ENCODE measurements at places on chromosomes 3 and 15.

DNA sequence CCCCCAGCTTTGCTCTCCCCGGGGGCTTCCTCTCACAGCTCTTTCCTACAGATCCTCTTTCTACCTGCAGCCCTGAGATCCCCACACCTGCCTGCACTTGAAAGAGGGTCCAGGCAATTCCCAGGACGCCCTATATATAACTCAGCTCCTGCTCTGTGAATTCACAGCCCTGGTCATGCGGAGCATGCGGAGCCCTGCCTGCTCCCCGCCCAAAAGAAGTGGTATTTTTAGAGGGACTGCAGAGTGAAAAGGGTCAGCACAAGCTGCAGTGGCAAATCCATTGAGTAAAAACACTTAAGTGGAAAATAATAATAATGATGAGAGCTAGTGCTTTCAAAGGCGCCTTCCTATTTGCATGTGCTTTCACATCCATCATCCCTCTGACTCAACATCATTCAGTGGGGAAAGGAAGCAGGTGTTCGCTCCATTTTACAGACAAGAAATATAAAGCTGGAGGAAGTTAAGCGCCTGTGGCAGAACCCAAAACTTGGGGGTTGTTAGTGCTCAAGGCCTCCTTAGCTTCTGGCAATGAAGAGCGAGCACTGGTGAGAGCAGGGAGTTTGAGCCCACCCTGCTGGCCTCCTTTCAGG lies 76.3 kb upstream of the LIPC start:
- DNase-seq, result no peak

GRCh38 chr3:174710612-174711011 lies 148.5 kb upstream of the NAALADL2 start:
- DNase-seq, result no peak

DNA sequence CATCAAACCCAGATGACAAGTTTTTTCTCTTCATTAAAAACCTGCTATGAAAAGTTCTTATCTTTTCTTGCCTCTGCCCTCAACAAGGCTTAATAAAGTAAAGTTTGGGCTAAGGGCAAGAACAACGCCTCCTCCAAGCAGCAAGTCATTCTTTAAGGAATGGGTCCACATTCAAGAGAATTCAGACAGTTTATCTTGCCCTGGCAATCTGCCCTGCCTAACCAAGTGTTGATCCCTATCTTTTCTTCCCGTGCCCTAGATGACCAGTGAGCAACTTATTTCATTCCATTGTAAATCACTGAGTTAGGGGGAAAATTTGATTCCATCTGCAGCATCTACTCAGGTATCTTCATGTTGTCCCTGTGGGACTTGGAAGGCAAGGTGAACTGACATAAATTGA lies 370.3 kb upstream of the DPPA4 start:
- DNase-seq, result no peak

- no peak for DNase-seq
Observed at GRCh38 chr3:160259589-160259988, 34.4 kb downstream of the C3orf80 start.

- no peak for DNase-seq
Observed at GRCh38 chr15:69510556-69510955, 57.9 kb downstream of the RPLP1 start.

DNA sequence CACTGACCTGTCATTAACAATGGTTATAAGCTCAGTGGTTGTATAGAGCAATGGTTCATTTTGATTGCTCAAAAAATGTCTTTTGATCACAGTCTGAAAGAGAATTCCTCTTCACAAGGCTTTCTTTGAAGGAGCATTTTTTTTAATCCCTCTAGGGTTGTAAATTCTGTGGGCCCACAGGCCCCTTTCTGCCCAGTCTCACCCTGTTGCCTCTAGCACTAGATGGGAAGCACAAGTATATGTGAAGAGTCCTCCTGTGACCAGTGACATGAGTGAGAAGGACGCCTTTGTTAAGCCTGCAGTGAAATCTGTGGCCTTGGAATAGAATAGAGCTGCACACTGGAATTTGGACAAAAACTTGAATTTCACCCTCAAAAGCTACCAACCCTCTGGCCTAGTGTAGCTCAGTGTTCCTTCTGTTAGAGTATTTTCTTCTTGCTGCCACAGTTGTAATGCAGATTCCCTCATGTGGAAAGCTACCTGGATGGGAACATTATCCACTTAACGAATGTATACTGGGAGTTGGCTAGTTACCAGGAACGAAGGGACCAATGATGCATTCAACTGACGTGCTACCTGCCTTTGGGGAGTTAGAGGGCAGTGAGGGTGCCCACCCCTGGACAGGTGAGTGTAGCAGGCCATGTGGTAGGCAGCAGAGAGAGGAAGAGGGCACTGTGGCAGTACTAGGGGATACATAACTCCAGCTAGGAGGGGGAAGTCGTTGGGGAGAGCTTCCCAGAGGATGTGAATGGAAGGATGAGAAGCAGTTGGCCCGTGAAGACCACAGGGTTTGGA lies 28.3 kb upstream of the RYR3 start:
- DNase-seq, result no peak
